ENCODE measurements at places on chromosomes 3 and 15.

DNA sequence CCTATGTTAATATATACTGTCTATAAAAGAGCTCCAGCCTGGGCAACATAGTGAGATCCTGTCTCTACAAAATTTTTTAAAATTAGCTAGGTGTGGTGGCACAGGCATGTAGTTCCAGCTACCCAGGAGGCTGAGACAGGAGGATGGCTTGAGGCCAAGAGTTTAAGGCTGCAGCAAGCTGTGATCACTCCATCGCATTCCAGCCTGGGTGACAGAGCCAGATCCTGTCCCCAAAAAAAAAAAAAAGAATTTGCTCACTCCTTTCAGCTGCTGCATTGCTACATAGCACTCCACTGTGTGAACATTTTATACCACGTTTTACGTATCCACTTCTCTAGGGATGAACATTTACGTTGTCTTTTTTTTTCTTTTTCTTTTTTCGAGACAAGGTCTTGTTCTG is 6.0 kb upstream of the TSEN2 start:
- DNase-seq: no peak

- DNase-seq: no peak
Observed at GRCh38 chr3:9746330-9746729, 3.4 kb upstream of the OGG1 start.

GRCh38 chr3:101224739-101225138 is 95.6 kb downstream of the IMPG2 start:
- DNase-seq: no peak

DNA sequence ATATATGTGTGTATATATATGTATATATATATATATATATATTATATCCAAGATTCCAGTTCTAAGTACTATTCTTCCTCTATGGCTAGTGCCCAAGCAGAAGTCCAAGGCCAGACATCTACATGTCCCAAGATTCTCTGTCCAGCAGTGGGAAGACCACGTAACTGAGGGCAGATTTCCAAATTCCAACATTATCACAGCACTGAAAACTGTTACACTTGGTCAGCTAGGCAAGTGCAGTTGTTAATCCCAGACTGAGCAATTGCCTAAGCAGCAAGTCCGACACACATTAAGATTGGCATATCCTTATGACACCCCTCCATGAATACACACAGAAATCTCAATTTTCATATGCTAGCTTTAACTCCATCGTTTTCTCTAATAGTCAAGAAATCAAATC is 1148.5 kb downstream of the IGSF11 start:
- no peak for DNase-seq

DNA sequence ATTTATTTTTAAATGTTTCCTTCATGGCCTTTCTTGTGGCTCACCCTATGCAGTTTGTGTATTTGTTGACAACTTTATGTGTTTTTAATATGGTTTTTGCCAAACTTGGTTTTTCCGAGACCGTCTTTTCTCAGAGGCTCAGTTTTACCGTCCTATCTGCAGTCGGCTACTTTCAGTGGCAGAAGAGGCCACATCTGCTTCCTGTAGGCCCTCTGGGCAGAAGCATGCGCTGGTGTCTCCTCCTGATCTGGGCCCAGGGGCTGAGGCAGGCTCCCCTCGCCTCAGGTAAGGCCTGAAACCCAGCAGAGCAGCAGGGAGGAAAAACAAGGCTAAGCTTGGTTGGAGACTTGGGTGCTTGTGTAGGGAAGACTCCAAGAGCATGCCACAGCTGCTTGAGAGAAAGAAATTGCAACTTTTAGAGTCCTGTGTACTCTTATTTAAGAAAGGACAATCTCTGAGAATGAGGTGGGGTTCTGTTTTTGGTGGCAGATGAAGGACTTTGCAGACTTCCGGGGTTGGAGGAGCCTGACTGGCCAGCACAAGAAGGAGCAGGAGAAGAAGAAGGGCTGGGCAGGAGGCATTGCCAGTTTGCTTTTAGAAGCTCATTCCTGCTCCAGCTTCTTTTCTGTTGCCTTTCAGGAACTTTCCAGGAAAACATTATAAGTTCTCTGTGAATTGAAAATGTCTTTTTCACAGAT is at the start of gene TIGIT:
TSS of gene TIGIT (plus strand) at position 191 of the 698 bp plus-strand sequence. CDS start at position 225, 34 bp downstream.
- no peak for DNase-seq

GRCh38 chr3:18440066-18440722 is 15.1 kb upstream of the SATB1 start:
- DNase-seq: no peak

DNA sequence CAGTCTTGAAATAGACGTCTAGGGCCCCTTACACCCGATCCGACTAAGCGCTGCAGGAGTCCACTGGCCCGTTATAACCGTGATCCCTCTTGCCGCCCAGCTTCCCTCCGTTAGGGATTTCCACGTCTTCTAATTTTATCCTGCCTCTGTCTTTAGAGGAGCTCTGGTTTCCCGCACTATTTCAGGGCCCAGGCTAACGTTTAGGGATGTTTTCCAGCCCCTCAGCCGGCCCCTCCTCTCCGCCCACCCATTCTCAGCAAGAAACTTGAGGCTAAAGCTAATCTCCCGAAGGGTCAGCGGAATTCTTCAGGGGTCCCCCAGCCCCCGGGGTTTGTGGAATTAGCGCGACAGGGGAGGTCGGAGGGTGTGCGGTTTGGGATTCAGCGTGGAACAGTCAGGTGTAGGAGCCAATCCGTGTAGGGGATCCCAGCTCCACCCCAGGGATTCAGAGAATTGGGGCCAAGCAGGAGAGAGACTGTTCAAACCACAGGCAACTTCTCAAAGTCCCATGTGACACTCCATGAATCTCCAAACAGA is 1.6 kb downstream of the PTX3 start:
- DNase-seq: no peak

- DNase-seq: no peak
Observed at GRCh38 chr15:82952158-82953081, at the start of gene HOMER2. Gene HOMER2 (minus strand): TSS chr15:82952720. CDS start chr15:82952535, 185 bp downstream.

- DNase-seq: no peak
Observed at GRCh38 chr15:89328398-89329254, 6.0 kb downstream of the POLG start.

DNA sequence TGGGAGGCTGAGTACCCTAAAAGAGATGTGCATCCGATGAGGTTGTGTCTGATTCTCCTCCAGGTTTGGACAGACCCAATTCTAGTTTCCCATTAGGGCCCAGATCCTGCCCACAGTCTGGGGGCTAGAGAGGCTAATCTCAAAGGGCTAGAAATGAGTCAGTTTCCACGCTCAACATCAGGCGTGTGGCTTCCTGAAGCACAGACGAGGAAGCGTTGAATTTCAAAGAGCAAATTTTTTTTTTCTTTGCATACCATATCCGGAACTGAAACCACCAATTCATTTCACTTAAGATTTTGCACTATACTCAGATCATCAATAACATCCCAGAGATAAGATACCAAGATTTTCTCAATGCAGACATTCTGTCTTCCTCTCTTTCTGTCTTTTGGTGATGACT is 173.8 kb upstream of the BCL6 start:
- DNase-seq: no peak

DNA sequence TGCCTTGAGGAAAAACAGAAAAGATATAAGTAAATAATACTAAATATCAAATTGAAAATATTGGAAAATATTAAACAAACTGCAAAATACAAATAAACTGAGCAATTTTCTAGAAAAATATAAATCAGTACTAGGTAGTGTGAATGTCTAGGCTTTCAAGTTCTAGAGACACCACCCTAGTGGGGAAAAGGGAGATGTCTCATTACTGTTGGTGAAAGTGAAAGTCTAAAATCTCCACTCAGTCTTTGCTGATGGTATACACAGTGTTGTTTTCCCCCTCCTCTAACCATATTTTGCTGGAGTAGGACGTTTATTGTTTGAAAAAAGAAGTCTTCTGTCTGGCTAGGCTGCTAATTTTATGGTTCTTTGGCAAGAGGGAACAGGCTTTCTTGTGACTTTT is 1368.9 kb downstream of the OTOL1 start:
- DNase-seq: no peak

- no peak for DNase-seq
Observed at GRCh38 chr3:178479860-178480259, 56.4 kb upstream of the KCNMB2 start.

DNA sequence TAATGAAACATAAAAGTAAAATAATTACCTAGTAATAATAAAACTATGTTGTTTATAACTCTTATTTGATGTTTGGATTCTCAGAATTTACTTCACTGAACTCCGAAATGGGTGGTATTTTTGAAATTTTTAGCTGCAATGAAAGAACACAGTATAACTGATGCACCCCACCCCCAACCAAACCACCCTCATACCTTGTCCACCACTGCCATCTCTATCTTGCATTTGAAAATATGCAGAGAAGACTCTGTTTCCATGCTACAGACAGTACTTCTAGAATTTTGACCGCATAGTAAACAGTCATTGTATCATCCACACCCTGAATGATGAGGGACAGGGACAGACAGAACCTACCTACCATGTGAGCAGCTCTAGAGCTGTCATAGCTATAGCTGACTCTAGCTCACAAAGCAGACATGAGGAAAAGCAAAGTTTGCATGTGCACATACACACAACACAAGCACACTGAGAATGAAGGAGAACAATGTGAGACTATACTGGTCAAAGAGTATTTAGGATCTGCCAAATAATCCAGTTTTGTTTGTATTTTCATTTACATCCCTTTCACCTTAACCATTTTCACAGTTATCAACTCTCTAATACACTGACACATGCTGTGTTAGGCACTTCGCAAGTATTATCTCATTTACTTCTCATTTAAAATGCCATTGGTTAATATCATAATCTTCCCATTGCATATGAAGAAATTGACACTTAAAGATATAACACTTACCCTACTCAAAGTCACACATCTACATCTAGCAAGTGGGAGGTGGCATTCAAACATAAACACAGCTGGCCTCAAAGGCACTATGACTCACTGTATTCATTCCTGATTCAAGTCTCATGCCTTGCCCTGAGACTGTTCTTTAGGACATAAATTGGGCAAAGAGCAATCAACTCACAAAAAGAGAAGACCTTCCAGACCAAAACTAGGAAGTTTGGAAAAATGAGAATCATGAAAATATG is 1014.7 kb upstream of the CFAP20DC start:
- DNase-seq: no peak

GRCh38 chr3:177221744-177222143 is 24.5 kb upstream of the TBL1XR1 start:
- no peak for DNase-seq

All from uterus (tissue), 4 donors.